Nasal cavity respiratory epithelium epithelial cell of viscerocranial mucosa (primary cell): ENCODE measurements at places on chromosomes 1 and 21. TPM values are rescaled to one million over a fixed set of nuclear protein-coding genes. Genes with fewer than 3 reads are reported as not detected.

Gene BTBD19
- 1.4 and 1.9 TPM in 2 replicates for total RNA-seq

Gene SLC9C2
- under 0.01 TPM in 1 of 2 replicates, not detected in the other for total RNA-seq

Gene LRRC39
- under 0.01 and 0.43 TPM in 2 replicates for total RNA-seq

Gene RPE65
- under 0.01 TPM in 1 of 2 replicates, not detected in the other for total RNA-seq

Gene AGMAT
- total RNA-seq, result 0.93 and 1.4 TPM in 2 replicates

Gene FH
- total RNA-seq, result 56.7 and 58.4 TPM in 2 replicates

Gene SIM2
- total RNA-seq, result 0.07 and 0.34 TPM in 2 replicates

Gene SPRR4
- not detected in 2 replicates for total RNA-seq

Gene KCNE1
- total RNA-seq, result 0.34 and 0.71 TPM in 2 replicates

Gene FCGR3A
- not detected in 2 replicates for total RNA-seq

Gene SMPDL3B
- 4.3 and 5.8 TPM in 2 replicates for total RNA-seq

Gene OR2M3
- not detected in 2 replicates for total RNA-seq

Gene PCP4L1
- total RNA-seq, result under 0.01 and 6.0 TPM in 2 replicates

Gene LIN28A
- total RNA-seq, result not detected in 2 replicates

Gene POFUT2
- total RNA-seq, result 10.6 and 17.7 TPM in 2 replicates

Gene SYTL1
- total RNA-seq, result 40.3 and 78.8 TPM in 2 replicates

Gene SYT14
- under 0.01 and 0.14 TPM in 2 replicates for total RNA-seq

Gene RPF1
- 41.0 and 44.2 TPM in 2 replicates for total RNA-seq

Gene S100A14
- total RNA-seq, result 394 and 881 TPM in 2 replicates

Gene CFHR5
- not detected in 2 replicates for total RNA-seq

Gene NR5A2
- total RNA-seq, result under 0.01 TPM in 1 of 2 replicates, not detected in the other

Gene AVPR1B
- total RNA-seq, result not detected in 2 replicates

Gene GOLT1A
- total RNA-seq, result 0.71 and 3.4 TPM in 2 replicates

Gene C1orf116
- total RNA-seq, result 33.2 and 37.3 TPM in 2 replicates

Gene CHI3L2
- total RNA-seq, result under 0.01 and 1.1 TPM in 2 replicates

Gene SLC25A44
- total RNA-seq, result 9.2 and 14.5 TPM in 2 replicates

Gene HAPLN2
- not detected in 2 replicates for total RNA-seq

Gene CXADR
- 56.7 and 72.5 TPM in 2 replicates for total RNA-seq

Gene C1orf210
- 5.5 and 5.8 TPM in 2 replicates for total RNA-seq

Gene SIPA1L2
- 38.6 and 48.6 TPM in 2 replicates for total RNA-seq

Gene LCE1D
- not detected in 2 replicates for total RNA-seq

Gene RPS8
- 1,350 and 2,168 TPM in 2 replicates for total RNA-seq

Gene TNFSF18
- total RNA-seq, result under 0.01 TPM in 1 of 2 replicates, not detected in the other

Gene GNG5
- 12.6 and 17.4 TPM in 2 replicates for total RNA-seq

Gene MATN1
- not detected in 2 replicates for total RNA-seq

Gene HOOK1
- total RNA-seq, result 16.9 and 19.8 TPM in 2 replicates

Gene CSMD2
- under 0.01 TPM in 1 of 2 replicates, not detected in the other for total RNA-seq

Gene SPRR5
- not detected in 2 replicates for total RNA-seq

Gene ACKR1
- total RNA-seq, result not detected in 2 replicates

Gene MIXL1
- not detected in 2 replicates for total RNA-seq

Gene GPN2
- 7.9 and 11.6 TPM in 2 replicates for total RNA-seq
